Thymus (tissue), 14 donors: ENCODE measurements at places on chromosomes 6 and 20. TPM values are rescaled to one million over a fixed set of nuclear protein-coding genes. Genes with fewer than 3 reads are reported as not detected.

LPA gene
- 0.05 TPM for polyA plus RNA-seq

ENPP5 gene
- 21.2 TPM for polyA plus RNA-seq

CMTR1 gene
- polyA plus RNA-seq = 32.2 TPM

RRAGD gene
- 13.0 TPM for polyA plus RNA-seq

CCR6 gene
- 2.1 TPM for polyA plus RNA-seq

GTF3C6 gene
- 92.7 TPM for polyA plus RNA-seq

PRR18 gene
- 0.09 TPM for polyA plus RNA-seq

MAP7 gene
- polyA plus RNA-seq = 7.8 TPM

NKAIN2 gene
- polyA plus RNA-seq = 1.2 TPM

EIF2S2 gene
- 48.4 TPM for polyA plus RNA-seq

COL9A1 gene
- 0.32 TPM for polyA plus RNA-seq

FLRT3 gene
- 7.5 TPM for polyA plus RNA-seq

ZSCAN16 gene
- 15.4 TPM for polyA plus RNA-seq

PRDM13 gene
- polyA plus RNA-seq = under 0.01 TPM

SYTL3 gene
- 109 TPM for polyA plus RNA-seq

TMEM74B gene
- polyA plus RNA-seq = 1.3 TPM

LY6G6F gene
- not detected for polyA plus RNA-seq

FIG4 gene
- 16.7 TPM for polyA plus RNA-seq

UTRN gene
- polyA plus RNA-seq = 16.8 TPM

MAPK13 gene
- polyA plus RNA-seq = 30.1 TPM

BMP5 gene
- 0.14 TPM for polyA plus RNA-seq

KIF25 gene
- polyA plus RNA-seq = 1.5 TPM

CCN6 gene
- 0.18 TPM for polyA plus RNA-seq

IPCEF1 gene
- polyA plus RNA-seq = 6.5 TPM

PRSS35 gene
- polyA plus RNA-seq = 0.68 TPM

PCSK2 gene
- 0.18 TPM for polyA plus RNA-seq

RIPOR2 gene
- 27.4 TPM for polyA plus RNA-seq

PBOV1 gene
- polyA plus RNA-seq = not detected

PSORS1C2 gene
- polyA plus RNA-seq = 16.4 TPM

EYA2 gene
- polyA plus RNA-seq = 28.5 TPM

SLC17A3 gene
- polyA plus RNA-seq = 0.09 TPM

DNMT3B gene
- 1.3 TPM for polyA plus RNA-seq

FOXS1 gene
- polyA plus RNA-seq = 1.2 TPM

TMEM217 gene
- 4.0 TPM for polyA plus RNA-seq

DST gene
- 311 TPM for polyA plus RNA-seq

OR2J3 gene
- 0.05 TPM for polyA plus RNA-seq

THEMIS gene
- polyA plus RNA-seq = 17.2 TPM

ATP6V1G2 gene
- 2.5 TPM for polyA plus RNA-seq

C20orf144 gene
- polyA plus RNA-seq = 0.23 TPM

GABRR1 gene
- polyA plus RNA-seq = 0.07 TPM

SLPI gene
- 663 TPM for polyA plus RNA-seq

ZNF311 gene
- polyA plus RNA-seq = 0.80 TPM

MAFB gene
- 26.1 TPM for polyA plus RNA-seq

PNPLA1 gene
- 0.21 TPM for polyA plus RNA-seq

TFAP2D gene
- 0.07 TPM for polyA plus RNA-seq

SLC24A3 gene
- polyA plus RNA-seq = 2.1 TPM

HCK gene
- polyA plus RNA-seq = 33.3 TPM
